ENCODE measurements at places on chromosomes 2 and 18.
A peak's percentile ranks its signal among the peaks of the same experiment; 100 is the strongest.

GRCh38 chr18:12048827-12049175 is 44.8 kb upstream of the ANKRD62 start:
- DNase-seq, result peak; percentile 55

DNA sequence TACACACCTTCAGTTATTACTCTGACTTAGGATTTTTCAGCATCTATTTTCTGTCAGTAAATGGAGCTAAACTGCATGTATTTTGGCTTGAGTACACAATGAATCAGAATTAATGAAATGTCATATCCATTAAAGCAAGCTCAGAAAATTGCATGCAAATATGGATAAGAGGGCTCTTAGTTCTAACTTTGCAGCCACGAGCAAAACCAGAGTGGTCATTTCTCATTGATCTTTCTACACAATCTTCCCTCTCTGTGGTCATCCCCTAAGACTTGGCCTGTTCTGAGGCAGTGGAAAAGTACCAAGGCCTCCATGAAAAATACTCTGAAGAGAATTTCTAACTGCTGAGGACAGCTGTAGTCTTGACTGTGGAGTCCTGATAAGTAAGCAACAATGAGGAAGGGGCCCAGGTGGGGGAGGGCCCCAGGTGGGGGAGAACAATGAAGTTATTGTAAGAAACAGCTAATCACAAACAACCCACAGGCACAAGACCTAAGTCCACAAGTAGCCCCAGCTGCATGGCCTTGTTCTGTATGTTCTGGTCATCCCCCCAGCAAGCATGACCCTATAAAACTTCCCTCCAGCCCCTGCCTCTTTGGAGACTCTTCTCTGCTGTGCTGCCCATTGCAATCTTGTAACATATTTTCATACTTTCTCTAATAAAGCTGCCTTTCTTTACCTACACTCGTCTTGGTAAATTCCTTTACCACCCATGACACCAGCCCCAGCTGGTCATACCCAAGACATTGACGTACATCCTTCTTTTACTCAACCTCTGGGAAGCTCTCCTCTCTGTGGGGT is 230.3 kb downstream of the TDRD15 start:
- DNase-seq, result no peak

DNA sequence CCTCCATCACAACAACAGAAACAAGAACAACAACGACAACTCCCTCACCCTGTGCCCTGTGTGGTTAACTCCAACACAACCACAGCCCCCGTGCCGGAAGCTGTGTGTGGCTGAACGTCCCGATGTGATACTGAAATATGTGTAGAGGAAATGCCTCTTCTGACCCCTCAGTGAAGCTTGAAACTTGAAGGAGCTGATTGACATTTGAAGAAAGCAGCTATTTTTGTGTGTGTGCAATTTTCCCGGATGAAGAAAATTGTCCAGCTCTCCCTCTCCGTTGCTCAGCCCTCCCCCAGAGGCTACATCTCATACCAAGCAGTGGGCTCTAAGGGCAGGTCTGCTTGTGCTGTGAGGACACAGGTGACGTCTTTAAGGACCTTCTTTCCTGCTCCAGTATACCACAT is 173.8 kb downstream of the ICOS start:
- no peak for DNase-seq

- no peak for DNase-seq
Measured at GRCh38 chr2:51960281-51960680, 928.3 kb upstream of the NRXN1 start.

DNA sequence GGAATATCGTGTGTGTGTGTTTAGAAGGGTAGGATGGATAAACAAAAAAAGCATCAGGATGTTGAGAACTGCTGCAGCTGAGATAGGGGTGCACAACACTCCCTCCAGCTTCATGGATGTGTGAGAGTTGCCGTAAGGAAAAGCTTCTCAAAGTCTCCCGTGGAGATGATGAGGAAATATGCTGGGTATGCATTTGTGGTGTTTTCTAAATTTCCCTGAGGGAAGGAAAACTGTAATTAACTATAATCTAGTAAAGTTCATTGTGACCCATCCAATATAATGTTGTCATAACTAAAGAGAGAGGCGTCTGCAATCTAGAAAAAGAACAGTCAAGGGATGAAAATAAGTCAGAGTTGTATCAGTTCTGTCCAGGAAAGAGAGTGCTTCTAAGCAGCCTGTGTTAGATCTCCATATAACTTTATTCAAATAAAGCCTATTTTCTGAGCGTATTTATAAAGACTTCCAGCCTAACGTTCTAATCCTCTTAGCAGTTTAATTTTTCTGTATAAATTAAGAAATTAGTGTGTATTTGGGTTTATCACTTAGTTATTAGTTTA is 7.3 kb upstream of the LMAN2L start:
- no peak for DNase-seq

DNA sequence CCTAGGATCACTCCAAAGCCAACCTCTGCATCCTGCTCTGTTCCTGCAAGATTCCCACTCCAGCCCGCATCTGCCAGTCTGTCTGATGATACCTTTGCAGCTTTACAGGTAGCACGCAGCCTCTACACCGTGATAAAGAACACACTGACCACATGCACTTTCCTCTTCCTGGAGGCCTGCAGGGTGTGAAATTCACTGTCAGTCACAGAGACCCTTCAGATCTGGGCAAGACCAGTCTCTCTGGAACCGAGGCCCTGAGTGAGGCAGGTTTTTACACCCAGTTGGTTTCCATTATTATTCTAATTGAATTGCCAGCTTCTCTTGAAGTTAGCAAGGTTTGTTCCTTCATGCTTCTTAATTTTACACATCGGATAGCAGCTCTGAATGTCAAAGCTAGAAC is 30.5 kb upstream of the TWIST2 start:
- DNase-seq, result no peak

Measured in ELR (cell line).